ENCODE measurements at places on chromosomes 1 and 21.

DNA sequence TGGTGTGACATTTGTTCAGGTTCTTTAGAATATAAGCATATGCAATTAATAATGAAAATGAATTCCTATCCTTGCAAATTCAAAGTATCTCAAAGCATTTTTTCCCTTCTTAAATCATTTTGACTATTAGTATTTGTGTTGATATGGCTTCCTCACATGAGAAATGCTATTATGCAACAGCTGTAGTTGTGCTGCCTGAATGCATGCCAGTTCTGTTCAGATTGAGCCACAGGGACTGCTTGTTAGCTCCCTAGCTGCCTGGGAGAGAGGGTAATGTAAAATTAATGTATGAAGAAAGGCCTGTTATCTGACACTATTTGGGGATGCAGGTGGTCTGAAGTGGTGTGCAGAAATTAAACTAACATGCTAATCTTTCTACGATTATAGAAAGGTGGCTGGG, 45.5 kb downstream of the CACHD1 start:
- DNase-seq, result no peak

DNA sequence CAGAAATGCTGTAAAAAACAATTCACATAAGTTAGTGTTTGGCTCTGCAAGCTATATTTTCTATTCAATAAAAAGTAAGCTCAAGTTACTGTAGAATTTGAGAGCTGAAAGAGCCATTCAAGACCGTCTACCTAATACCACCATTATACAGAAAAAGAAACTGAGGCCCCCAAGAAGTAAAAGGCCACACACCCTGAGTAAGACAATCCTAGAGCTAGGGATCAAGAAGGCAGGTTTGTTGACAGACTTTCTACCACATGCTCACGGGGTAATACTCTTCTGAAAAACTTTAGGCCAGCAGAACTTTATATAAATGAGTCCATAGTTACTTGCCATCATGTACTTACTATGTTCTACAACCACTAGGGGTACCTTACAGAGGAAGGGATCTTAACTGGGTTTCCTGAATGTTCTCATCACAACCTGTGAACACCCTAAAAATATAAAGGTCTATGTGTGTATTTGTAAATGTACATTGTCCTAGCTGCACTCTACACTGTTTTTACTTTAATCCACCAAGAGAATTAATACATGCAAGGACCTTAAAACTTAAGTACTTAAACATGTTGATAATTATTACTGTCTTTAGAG, 2.7 kb downstream of the PSMG1 start:
- no peak for DNase-seq

DNA sequence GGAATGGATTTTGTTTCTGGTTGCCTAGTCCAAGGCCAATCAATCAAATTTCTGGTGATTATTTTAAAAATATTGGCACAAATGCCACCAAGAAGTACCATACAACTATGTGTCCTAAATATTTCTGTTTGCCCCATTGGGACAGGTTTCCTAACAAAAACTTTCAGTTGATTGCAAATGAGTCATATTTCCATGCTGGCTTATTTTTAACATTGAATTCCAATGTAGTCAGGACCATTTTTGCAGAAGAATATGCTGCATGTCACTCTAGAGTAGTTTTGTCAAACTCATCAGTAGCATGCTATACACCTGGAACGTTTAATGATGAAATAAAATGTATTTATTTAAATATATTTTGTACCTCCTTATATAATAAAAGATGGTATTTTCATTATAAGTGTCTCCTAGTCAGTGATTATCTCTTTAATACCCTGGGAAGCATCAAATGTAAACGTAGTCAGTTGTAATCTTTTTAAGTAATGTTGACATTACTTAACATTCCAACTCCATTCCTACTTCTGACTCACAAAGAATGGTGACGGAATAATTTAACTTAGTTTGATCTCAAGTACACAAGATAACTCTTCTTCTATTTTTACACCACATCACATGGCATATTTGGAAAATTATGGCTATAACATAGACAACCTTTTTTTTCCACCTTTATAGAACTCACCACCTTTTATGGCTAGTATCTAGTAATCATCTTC, 39.0 kb upstream of the USH2A start:
- no peak for DNase-seq

DNA sequence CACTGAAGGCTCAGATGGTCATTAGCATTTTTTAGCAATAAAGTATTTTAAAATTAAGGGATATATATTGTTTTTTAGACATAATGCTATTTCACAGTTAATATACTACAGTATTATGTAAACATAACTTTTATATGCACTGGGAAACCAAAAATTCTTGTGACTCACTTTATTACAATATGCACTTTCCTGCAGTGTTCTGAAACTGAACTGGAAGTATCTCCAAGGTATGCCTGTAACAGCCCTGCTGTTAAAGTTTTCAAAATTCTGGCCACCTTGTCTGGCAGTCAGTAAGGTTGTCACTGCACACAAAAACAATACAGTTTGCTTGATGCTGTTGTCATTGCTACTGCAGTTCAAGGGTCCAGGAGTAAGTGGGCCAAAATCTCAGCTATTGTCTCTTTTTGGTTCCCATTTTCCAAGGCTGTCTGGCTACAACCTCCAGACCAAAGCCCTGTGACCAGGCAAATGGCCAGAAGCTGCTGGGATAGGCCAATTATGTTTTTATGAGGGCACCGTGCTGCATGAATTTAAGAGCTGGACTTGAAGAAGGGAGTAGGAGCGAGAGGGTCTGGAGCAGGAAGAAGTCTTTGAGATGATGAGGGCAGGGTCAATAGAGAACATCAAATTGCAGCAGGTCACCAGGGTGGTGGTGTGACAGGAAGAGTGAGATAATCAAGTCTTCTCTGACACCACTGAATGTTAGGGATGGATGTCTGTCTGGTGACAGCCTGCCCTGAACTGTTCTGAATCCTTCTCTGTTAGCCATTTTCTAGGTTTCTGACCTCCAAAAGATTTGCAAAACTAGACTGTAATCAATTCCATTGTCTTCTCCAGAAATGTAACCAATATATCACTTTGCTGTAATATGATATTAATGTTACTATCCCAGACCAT, 82.3 kb upstream of the CACHD1 start:
- DNase-seq, result peak; percentile 49

GRCh38 chr1:220425852-220426251, 102.1 kb upstream of the MARK1 start:
- no peak for DNase-seq
